ENCODE measurements at places on chromosomes 5 and 9.
A peak's percentile ranks its signal among the peaks of the same experiment; 100 is the strongest.

DNA sequence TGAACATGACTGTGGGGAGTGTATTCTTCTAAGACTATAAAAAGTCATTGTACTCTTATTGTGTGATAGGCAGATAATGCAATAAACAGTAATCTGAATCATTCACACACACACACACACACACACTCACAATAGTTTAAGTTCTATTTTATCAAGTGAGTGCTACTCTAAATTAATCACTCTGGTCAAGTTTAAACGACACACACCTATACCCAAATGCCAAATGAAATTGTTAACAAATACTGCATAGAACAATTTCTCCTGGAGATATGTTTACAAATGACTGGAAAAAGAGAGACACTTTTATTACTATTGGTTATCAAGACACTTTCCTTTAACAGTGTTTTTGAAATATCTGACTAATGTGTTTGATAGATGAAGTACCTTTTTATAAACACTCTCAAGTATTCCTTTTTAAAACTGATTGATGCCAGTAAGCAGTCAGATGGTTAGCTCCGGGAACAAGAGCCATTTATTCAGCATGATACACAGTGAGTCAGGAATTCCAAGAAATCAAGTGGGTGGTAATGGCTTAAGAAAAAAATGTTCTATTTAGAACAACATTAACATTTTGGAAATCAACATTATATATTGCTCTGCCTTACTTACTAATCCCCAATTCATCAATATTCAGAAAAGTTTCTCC is 521.6 kb upstream of the ST8SIA4 start:
- no peak overlapping the region for H3K4me3 ChIP-seq
- no peaks in the 10 kb centered on the region for H3K27me3 ChIP-seq
- no peaks in the 10 kb centered on the region for H3K36me3 ChIP-seq
- ATAC-seq = no peak
- H3K27ac ChIP-seq = no peak overlapping the region

DNA sequence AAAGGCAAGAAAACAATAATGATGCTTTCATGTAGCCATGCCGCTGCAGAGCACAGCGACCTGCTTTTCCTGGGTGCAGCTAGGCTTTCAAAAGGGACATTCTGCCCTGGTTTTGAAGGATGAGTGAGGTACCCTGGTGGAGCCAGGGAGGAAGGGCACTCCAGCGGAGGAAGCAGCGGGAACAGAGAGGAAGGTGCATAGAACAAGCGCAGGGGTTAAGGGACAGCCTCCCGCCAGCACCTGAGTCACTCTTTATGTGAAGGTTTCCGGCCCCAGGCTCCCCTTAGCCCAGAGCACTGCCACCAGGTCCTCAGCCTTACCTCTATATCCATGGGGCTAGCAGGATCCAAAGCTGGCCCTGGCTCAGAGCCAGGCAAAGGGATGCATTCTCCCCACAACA is 221.1 kb downstream of the CDK5RAP2 start:
- no peaks in the 10 kb centered on the region for H3K36me3 ChIP-seq
- H3K27me3 ChIP-seq = no peaks in the 10 kb centered on the region
- no peaks in the 10 kb centered on the region for H3K4me1 ChIP-seq
- H3K27ac ChIP-seq = no peak overlapping the region

- H3K4me1 ChIP-seq = no peaks in the 10 kb centered on the region
- no peak for ATAC-seq
- H3K27ac ChIP-seq = no peak overlapping the region
- no peaks in the 10 kb centered on the region for H3K36me3 ChIP-seq
- peaks cover 41% of the 10 kb centered on the region for H3K27me3 ChIP-seq
Observed at GRCh38 chr5:159908591-159908940, 7.7 kb upstream of the ADRA1B start.

- H3K27ac ChIP-seq = peak overlapping the region; percentile 73
- no peaks in the 10 kb centered on the region for H3K36me3 ChIP-seq
Observed at GRCh38 chr5:114362197-114362976, 517 bp downstream of the KCNN2 start.

- no peak for ATAC-seq
- H3K4me1 ChIP-seq = peaks cover 7% of the 10 kb centered on the region
- no peaks in the 10 kb centered on the region for H3K27me3 ChIP-seq
- H3K4me3 ChIP-seq = no peak overlapping the region
- H3K27ac ChIP-seq = no peak overlapping the region
Observed at GRCh38 chr9:94449486-94449885, 105.4 kb upstream of the PCAT7 start.

GRCh38 chr9:38112456-38112855 is 43.4 kb upstream of the SHB start:
- no peaks in the 10 kb centered on the region for H3K4me1 ChIP-seq
- no peak for ATAC-seq
- H3K27ac ChIP-seq = no peak overlapping the region
- no peaks in the 10 kb centered on the region for H3K36me3 ChIP-seq
- H3K4me3 ChIP-seq = no peak overlapping the region

GRCh38 chr5:132427281-132428146 is 58.0 kb downstream of the SLC22A5 start:
- H3K27me3 ChIP-seq = no peaks in the 10 kb centered on the region
- peaks cover 100% of the 10 kb centered on the region for H3K4me1 ChIP-seq
- no peaks in the 10 kb centered on the region for H3K36me3 ChIP-seq
- H3K27ac ChIP-seq = peak overlapping the region; percentile 69
- ATAC-seq = no peak
- no peak overlapping the region for H3K4me3 ChIP-seq

DNA sequence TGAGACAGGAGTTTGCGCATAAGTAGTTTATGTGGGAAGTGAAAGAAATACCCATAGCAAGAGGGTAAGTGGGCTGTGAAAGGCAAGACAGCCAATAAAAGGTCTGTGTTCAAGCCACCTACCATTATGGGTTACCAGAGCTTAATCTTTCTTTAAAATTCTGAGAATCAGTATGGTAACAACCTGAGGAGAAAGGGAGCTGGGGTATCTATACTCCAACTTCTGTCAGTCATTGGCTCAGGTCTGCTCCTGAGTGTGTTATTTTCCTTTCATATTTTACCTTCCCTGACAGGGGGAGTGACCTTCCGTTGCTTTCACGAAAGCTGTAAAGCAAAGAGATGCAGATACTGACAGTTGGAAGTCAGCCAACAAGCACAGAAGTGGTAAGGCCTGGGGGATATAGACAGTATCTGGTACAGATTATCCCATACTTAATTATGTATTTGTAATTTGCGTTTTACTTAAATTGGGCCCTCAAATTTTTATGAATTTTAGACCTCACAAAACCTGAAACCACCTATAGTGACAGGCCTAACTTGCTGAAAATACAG is 233.4 kb downstream of the RAB3C start:
- H3K36me3 ChIP-seq = no peaks in the 10 kb centered on the region
- no peak overlapping the region for H3K4me3 ChIP-seq
- H3K27ac ChIP-seq = no peak overlapping the region

DNA sequence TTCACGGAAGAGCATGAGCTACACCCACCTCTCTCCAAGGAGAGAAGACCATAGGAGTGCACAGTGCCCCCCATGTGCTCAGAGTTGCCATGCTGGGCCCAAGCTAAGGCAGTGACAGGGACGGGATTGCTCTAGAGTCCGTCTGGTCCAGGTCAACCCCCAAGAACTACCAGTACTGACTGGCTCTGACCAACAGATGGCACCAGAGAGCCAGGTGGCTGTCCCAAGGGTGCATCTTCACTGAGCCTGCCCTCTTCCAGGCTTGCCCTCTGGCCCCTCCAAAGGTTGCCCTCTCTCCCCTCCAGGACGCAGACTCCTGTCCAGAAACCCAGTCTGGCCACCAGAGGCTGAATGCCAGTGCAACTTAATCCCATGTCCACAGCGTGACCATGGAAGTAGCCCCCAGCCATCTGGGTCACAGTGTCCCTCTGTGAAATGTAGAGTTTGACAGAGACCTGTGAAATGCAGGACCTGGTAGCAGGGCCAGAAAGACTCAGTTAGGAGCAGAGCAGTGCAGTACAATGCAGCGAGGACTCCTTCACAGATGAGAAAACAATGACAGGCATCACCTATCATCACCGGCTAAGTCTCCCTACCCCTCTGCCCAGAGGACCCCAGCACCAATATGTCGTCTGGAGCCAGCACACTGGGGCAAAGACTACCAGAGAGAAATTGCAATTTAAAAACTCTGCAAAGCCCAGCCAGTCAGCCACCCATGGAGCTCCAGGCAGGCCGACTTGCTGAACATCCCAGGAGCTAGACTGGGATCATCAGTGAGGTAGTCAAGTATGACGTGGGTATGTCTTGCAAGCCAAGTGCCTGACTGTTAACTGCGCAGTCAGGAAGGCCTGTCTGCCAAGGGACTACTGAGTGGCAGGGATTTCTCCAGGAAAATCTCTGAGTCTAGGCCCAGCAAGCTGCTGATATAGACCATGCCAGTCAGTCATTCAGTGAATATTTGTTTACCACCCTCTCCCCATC is 7.7 kb upstream of the SKP1 start:
- peak; percentile 80 for ATAC-seq
- no peak overlapping the region for H3K4me3 ChIP-seq
- no peak overlapping the region for H3K27ac ChIP-seq
- H3K4me1 ChIP-seq = no peaks in the 10 kb centered on the region
- H3K27me3 ChIP-seq = no peaks in the 10 kb centered on the region
- H3K36me3 ChIP-seq = no peaks in the 10 kb centered on the region

DNA sequence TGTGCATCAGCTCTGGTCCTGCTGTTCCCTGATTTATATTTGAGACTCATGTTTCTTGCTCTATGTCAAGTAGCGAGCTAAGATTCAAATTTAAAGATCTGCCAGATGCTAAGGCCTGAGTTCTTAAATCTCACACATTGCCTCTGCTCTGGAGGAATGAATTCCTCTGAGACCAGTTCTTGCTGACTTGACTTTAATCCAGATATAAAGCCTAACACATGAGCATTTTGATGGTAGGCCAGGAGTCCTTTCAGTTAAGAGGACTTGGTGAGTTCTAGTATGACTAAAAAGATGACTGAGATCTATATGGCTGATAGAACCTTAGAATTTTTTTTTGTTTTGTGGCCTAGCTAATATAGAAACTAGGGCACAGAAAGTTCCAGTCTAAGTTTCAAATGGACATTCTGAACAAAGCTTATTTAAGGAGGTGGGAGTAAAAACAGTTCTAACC is 1.3 kb upstream of the INIP start:
- no peak for ATAC-seq
- no peak overlapping the region for H3K27ac ChIP-seq

- H3K4me3 ChIP-seq = no peak overlapping the region
- H3K36me3 ChIP-seq = no peaks in the 10 kb centered on the region
- H3K27me3 ChIP-seq = no peaks in the 10 kb centered on the region
- ATAC-seq = no peak
- no peak overlapping the region for H3K27ac ChIP-seq
- no peaks in the 10 kb centered on the region for H3K4me1 ChIP-seq
Observed at GRCh38 chr5:171205375-171205774, 103.7 kb upstream of the TLX3 start.

GRCh38 chr9:4793459-4794395 is 983 bp downstream of the RCL1 start:
- no peaks in the 10 kb centered on the region for H3K27me3 ChIP-seq
- ATAC-seq = no peak
- peak overlapping the region; percentile 86 for H3K27ac ChIP-seq
- peak overlapping the region; percentile 95 for H3K4me3 ChIP-seq
- H3K36me3 ChIP-seq = no peaks in the 10 kb centered on the region

DNA sequence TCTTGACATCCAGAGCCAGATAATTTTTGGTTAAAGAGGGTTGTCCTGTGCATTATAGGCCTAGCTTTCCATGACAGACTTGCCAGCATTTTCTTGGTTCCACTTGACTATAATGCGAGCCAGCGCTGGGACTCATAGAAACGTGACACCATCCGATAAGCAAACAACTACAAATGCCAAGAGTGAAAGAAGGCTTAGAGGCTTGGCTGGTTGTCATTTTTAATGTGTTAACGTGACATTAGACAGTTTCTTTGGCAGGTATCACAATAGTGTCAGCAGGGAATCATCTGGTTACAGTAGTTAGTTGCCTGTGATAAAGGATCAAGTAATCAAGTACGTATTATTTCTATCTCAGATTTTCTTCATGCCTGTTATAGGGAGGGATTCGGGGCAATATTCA is 20.0 kb upstream of the LIFR start:
- no peak overlapping the region for H3K4me3 ChIP-seq
- H3K4me1 ChIP-seq = no peaks in the 10 kb centered on the region
- H3K27ac ChIP-seq = no peak overlapping the region
- H3K27me3 ChIP-seq = no peaks in the 10 kb centered on the region
- no peaks in the 10 kb centered on the region for H3K36me3 ChIP-seq
- no peak for ATAC-seq

GRCh38 chr5:172004824-172005237 is 1.6 kb downstream of the FBXW11 start:
- H3K36me3 ChIP-seq = no peaks in the 10 kb centered on the region
- no peaks in the 10 kb centered on the region for H3K27me3 ChIP-seq
- no peaks in the 10 kb centered on the region for H3K4me1 ChIP-seq
- H3K27ac ChIP-seq = peak overlapping the region; percentile 98

- ATAC-seq = peak; percentile 85
- H3K27me3 ChIP-seq = no peaks in the 10 kb centered on the region
- peak overlapping the region; percentile 73 for H3K27ac ChIP-seq
- H3K36me3 ChIP-seq = no peaks in the 10 kb centered on the region
- H3K4me1 ChIP-seq = peaks cover 6% of the 10 kb centered on the region
- no peak overlapping the region for H3K4me3 ChIP-seq
Observed at GRCh38 chr5:932628-933250, 40.1 kb downstream of the TRIP13 start.

- H3K27ac ChIP-seq = no peak overlapping the region
- H3K27me3 ChIP-seq = no peaks in the 10 kb centered on the region
- H3K4me3 ChIP-seq = no peak overlapping the region
- H3K36me3 ChIP-seq = no peaks in the 10 kb centered on the region
Observed at GRCh38 chr5:41095324-41096101, 24.4 kb upstream of the MROH2B start.

GRCh38 chr9:12784461-12785259 is 9.8 kb downstream of the LURAP1L start:
- H3K4me1 ChIP-seq = peaks cover 14% of the 10 kb centered on the region
- peak; percentile 76 for ATAC-seq
- no peaks in the 10 kb centered on the region for H3K36me3 ChIP-seq
- peak overlapping the region; percentile 80 for H3K27ac ChIP-seq

- H3K4me1 ChIP-seq = peaks cover 26% of the 10 kb centered on the region
- no peak overlapping the region for H3K4me3 ChIP-seq
- no peak overlapping the region for H3K27ac ChIP-seq
Observed at GRCh38 chr9:121765021-121765950, 113.9 kb downstream of the DAB2IP start.

GRCh38 chr9:87465816-87466215 is 31.9 kb upstream of the DAPK1 start:
- no peak overlapping the region for H3K27ac ChIP-seq
- H3K27me3 ChIP-seq = no peaks in the 10 kb centered on the region
- no peak for ATAC-seq
- peaks cover 14% of the 10 kb centered on the region for H3K4me1 ChIP-seq
- H3K4me3 ChIP-seq = no peak overlapping the region

- H3K4me3 ChIP-seq = no peak overlapping the region
- ATAC-seq = no peak
- no peaks in the 10 kb centered on the region for H3K27me3 ChIP-seq
- H3K36me3 ChIP-seq = peaks cover 4% of the 10 kb centered on the region
- H3K27ac ChIP-seq = no peak overlapping the region
- no peaks in the 10 kb centered on the region for H3K4me1 ChIP-seq
Observed at GRCh38 chr9:132663117-132663516, 6.7 kb downstream of the DDX31 start.

GRCh38 chr9:104743376-104743985 is 4.0 kb upstream of the NIPSNAP3A start:
- H3K27me3 ChIP-seq = no peaks in the 10 kb centered on the region
- ATAC-seq = no peak
- no peak overlapping the region for H3K4me3 ChIP-seq
- no peak overlapping the region for H3K27ac ChIP-seq
- H3K36me3 ChIP-seq = no peaks in the 10 kb centered on the region
- peaks cover 5% of the 10 kb centered on the region for H3K4me1 ChIP-seq
